GM12878 (cell line): ENCODE measurements at places on chromosomes 1 and 21. TPM values are rescaled to one million over a fixed set of nuclear protein-coding genes. Genes with fewer than 3 reads are reported as not detected.

- 0 out of 2 replicates have a peak, but pooled peaks cover 3% of the 10 kb centered on the region for H3K4me1 ChIP-seq
- H3K4me3 ChIP-seq = peak overlapping the region; percentile 85
- DNase-seq = no peak
- no peak overlapping the region for H3K27ac ChIP-seq
- no peaks in the 10 kb centered on the region for H3K36me3 ChIP-seq
Observed at GRCh38 chr1:31155216-31155806, 84.4 kb downstream of the NKAIN1 start.

- no peaks in the 10 kb centered on the region for H3K4me1 ChIP-seq
- no peaks in the 10 kb centered on the region for H3K36me3 ChIP-seq
- H3K27me3 ChIP-seq = no peaks in the 10 kb centered on the region
- no peak for DNase-seq
Observed at GRCh38 chr21:18026359-18026758, 207.2 kb upstream of the C21orf91 start.

- no peaks in the 10 kb centered on the region for H3K4me1 ChIP-seq
- no peaks in the 10 kb centered on the region for H3K36me3 ChIP-seq
- no peak overlapping the region for H3K27ac ChIP-seq
Observed at GRCh38 chr1:226512076-226512728, 36.4 kb upstream of the STUM start.

DNA sequence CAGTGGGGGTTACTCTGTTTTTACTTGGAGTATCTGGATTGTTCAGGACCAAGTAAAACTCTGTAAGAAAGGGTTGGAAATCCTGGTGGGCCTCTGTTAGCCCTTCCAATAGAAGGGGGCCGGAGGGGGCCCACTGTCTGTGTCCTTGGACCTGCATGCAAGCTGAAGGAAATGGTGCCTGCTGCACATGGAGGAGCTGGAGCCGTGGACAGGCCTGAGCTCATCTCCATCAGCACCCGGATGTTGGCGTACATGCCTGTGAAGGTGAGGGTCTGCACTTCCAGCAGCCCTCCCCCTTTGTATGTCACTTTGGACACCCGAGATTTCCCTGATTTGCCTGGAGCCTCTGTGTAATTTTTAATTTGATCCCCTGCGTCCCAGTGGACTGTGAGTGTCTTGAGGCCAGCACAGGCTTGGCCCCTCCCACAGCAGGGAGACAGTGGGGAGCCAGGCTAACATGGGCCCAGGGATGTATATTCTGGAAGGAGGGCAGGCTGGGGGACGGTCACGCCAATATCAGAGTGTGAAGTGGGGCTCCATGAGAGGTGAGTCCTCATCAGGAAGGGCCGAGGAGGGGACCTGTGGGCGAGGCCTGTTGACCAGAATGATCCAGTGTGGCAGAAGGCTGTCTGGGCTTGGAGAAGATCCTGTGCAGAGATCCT is 16.8 kb downstream of the GALNT2 start:
- H3K4me1 ChIP-seq = peaks cover 8% of the 10 kb centered on the region; the same call in 1 of the 2 replicates
- H3K27me3 ChIP-seq = no peaks in the 10 kb centered on the region
- DNase-seq = no peak

DNA sequence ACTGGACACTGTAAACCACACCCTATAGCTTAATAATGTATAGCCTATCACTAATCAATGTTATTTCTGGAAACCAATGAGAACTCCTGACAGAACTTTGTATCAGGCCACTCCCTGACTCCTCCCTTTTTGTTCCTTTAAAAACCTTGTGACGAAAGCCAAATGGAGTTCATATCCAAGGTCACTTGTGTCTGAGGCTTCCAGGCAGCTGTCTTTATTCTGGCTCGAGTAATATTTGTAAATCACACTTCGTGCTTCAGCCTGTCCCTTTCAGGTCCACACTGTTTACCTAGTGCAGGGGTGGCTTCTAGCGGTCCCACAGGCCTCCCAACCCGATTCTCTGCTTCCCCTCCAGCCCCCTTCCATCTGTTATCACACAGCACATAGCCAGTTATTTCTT is 16.2 kb upstream of the CAPN9 start:
- no peak overlapping the region for H3K4me3 ChIP-seq
- no peaks in the 10 kb centered on the region for H3K36me3 ChIP-seq
- no peaks in the 10 kb centered on the region for H3K4me1 ChIP-seq
- no peak overlapping the region for H3K27ac ChIP-seq

- H3K4me1 ChIP-seq = no peaks in the 10 kb centered on the region
- H3K27me3 ChIP-seq = no peaks in the 10 kb centered on the region
- no peak overlapping the region for H3K4me3 ChIP-seq
- H3K36me3 ChIP-seq = no peaks in the 10 kb centered on the region
- DNase-seq = no peak
Observed at GRCh38 chr1:68959461-68960030, 462.7 kb upstream of the DEPDC1 start.

- DNase-seq = peak; percentile 54
- peaks cover 6% of the 10 kb centered on the region; the same call in 1 of the 2 replicates for H3K36me3 ChIP-seq
- H3K4me1 ChIP-seq = peaks cover 9% of the 10 kb centered on the region
- H3K4me3 ChIP-seq = no peak overlapping the region
- H3K27ac ChIP-seq = peak overlapping the region; percentile 53
Observed at GRCh38 chr1:246773213-246773641, 49.0 kb downstream of the SCCPDH start.

- no peaks in the 10 kb centered on the region for H3K27me3 ChIP-seq
- H3K4me1 ChIP-seq = no peaks in the 10 kb centered on the region
- no peak overlapping the region for H3K4me3 ChIP-seq
- H3K27ac ChIP-seq = no peak overlapping the region
- H3K36me3 ChIP-seq = no peaks in the 10 kb centered on the region
Observed at GRCh38 chr1:59903141-59903754, 23.3 kb downstream of the CYP2J2 start.

DNA sequence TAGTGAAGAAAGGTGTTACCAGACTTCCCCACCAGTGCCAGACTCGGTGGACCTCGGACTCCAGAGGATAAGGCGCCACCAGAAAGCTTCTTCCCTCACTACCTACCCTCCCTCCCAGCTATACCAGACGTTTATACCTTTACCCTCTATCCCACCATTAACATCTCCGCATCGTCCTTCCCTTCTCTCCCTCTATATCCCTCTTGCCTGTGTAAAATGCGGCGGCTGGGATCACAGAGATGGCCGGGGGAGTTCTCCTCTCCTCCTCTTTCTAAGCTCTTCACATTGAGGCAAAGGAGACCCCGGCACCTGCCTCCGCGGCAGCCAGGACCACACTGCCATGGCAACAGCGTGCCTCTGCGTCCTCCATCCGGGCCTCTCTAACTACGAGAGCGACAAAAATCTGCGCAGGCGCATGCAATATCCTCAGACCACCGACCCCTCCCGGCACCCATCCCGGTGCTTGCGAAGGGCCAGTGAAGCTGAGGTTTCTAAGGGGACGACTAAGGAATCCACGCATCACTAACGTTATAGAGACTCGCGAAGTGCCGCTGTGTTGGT is at the start of gene CCDC181:
Gene CCDC181, minus strand, starts transcription at position 394 of the 561 bp plus-strand sequence. CDS start 2,547 bp downstream, outside the sequence.
- no peak within 1 kb of the TSS for H3K4me3 ChIP-seq
- H3K36me3 ChIP-seq = no peaks in the 10 kb centered on the region
- H3K4me1 ChIP-seq = no peaks in the 10 kb centered on the region
- peaks cover 4% of the 10 kb centered on the region for H3K27me3 ChIP-seq
- H3K27ac ChIP-seq = no peak within 1 kb of the TSS
- DNase-seq = peak; percentile 8

GRCh38 chr1:27590917-27591508 is 12.9 kb downstream of the AHDC1 start:
- DNase-seq = no peak
- no peak overlapping the region for H3K4me3 ChIP-seq
- H3K27ac ChIP-seq = no peak overlapping the region
- peaks cover 6% of the 10 kb centered on the region for H3K4me1 ChIP-seq
- H3K27me3 ChIP-seq = no peaks in the 10 kb centered on the region

DNA sequence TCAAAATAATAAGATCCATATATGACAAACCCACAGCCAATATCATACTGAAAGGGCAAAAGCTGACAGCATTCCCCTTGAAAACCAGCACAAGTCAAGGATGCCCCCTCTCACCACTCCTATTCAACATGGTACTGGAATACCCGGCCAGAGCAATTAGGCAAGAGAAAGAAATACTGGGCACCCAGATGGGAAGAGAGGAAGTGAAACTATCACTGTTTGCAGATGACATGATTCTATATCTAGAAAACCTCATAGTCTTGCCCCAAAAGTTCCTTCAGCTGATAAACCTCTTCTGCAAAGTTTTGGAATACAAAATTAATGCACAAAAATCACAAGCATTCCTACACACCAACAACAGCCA is 442.7 kb downstream of the PTBP2 start:
- no peak overlapping the region for H3K4me3 ChIP-seq
- H3K4me1 ChIP-seq = no peaks in the 10 kb centered on the region; the same call in 1 of the 2 replicates
- no peak overlapping the region for H3K27ac ChIP-seq
- DNase-seq = no peak

GRCh38 chr1:3377166-3377565 is 77.3 kb upstream of the ARHGEF16 start:
- H3K36me3 ChIP-seq = no peaks in the 10 kb centered on the region
- no peak for DNase-seq
- H3K4me3 ChIP-seq = no peak overlapping the region
- H3K27ac ChIP-seq = no peak overlapping the region
- no peaks in the 10 kb centered on the region for H3K27me3 ChIP-seq
- no peaks in the 10 kb centered on the region for H3K4me1 ChIP-seq

- H3K27ac ChIP-seq = no peak overlapping the region
- H3K4me3 ChIP-seq = no peak overlapping the region
- H3K27me3 ChIP-seq = no peaks in the 10 kb centered on the region
Observed at GRCh38 chr1:180363246-180363995, 133.4 kb downstream of the LHX4 start.

DNA sequence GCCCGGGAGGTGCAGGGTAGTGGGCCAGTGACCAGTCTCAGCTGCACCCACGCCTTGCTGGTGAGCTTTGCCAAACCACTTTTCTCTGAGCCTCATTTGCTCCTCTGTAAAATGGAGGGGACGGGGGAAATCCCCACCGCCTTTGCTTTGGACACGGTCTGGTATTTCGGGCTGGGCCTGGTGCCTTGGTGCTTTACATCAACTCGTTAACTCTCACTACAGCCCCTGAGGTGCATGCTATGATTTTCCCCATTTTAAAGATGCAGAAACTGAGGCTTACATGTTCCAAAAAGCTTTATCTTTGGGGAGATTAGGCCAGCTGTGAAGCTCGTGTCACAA is 116.1 kb upstream of the RUNX3 start:
- no peaks in the 10 kb centered on the region for H3K36me3 ChIP-seq
- no peak overlapping the region for H3K4me3 ChIP-seq
- H3K27me3 ChIP-seq = no peaks in the 10 kb centered on the region
- no peak for DNase-seq
- no peak overlapping the region for H3K27ac ChIP-seq

GRCh38 chr1:225859151-225859550 is 23.0 kb downstream of the TMEM63A start:
- H3K36me3 ChIP-seq = peaks cover 9% of the 10 kb centered on the region
- H3K27me3 ChIP-seq = no peaks in the 10 kb centered on the region
- peaks cover 6% of the 10 kb centered on the region for H3K4me1 ChIP-seq
- H3K27ac ChIP-seq = no peak overlapping the region

DNA sequence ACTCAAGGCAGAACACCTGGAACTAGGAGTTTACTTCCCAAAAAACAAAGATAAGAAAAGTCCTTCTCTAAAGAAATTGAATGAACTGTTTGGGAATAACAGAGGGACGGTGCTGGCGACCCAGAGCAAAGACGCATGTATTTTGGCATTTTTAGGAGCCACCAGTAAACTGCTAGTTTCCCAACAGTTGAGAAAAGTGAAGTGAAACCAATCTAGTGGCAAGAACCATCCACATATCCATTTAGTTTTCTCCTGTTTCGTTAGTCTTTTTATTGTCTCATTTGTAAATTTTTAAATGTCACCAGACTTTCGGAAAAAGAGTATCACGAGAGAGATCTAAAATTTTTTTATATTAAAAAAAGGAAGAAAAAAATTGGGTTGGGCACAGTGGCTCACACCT is 30.2 kb downstream of the ODF2L start:
- H3K27ac ChIP-seq = no peak overlapping the region
- H3K4me1 ChIP-seq = no peaks in the 10 kb centered on the region
- no peak for DNase-seq
- no peaks in the 10 kb centered on the region for H3K27me3 ChIP-seq
- no peaks in the 10 kb centered on the region for H3K36me3 ChIP-seq
- H3K4me3 ChIP-seq = no peak overlapping the region

- no peak for DNase-seq
- H3K4me1 ChIP-seq = no peaks in the 10 kb centered on the region
- no peaks in the 10 kb centered on the region for H3K36me3 ChIP-seq
Observed at GRCh38 chr21:41655259-41655658, 111.6 kb downstream of the RIPK4 start.

DNA sequence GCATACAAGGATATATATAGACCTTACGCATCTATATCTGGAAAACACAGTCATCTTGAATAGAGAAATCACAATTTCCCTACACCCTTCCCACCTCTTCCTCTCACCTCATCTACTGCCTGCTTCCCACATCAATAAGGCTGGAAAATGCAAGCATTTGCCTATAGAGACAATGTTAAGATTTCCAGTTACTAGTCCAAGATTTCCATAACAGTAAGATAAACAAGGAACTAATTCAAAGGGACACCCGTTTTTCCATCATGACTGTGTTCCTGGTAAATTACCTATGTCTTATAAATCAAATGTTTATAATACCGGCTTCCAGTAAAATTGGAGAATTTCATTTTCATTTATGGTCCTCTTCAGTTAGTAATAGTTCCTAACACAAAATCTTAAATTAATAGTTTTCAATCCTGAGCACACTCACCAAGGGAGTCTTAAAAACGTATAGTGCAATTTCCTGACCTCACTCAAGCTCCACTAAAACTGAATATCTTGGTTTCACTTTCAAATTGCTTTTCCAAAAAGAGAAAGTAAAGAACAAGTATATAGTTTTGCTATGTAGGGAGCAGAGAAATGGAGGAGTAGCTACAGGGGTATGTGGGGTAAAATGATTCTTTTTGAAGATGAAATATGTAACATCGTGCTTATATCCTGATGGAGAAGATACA is 398.7 kb downstream of the PLPP3 start:
- H3K4me1 ChIP-seq = no peaks in the 10 kb centered on the region; the same call in 1 of the 2 replicates
- H3K27ac ChIP-seq = no peak overlapping the region
- no peak for DNase-seq
- no peaks in the 10 kb centered on the region for H3K36me3 ChIP-seq
- no peaks in the 10 kb centered on the region for H3K27me3 ChIP-seq

GRCh38 chr1:36432616-36433015 is 17.6 kb downstream of the OSCP1 start:
- no peaks in the 10 kb centered on the region for H3K27me3 ChIP-seq
- no peaks in the 10 kb centered on the region for H3K4me1 ChIP-seq
- H3K27ac ChIP-seq = no peak overlapping the region

- no peak overlapping the region for H3K27ac ChIP-seq
- no peak for DNase-seq
- H3K4me3 ChIP-seq = no peak overlapping the region
- no peaks in the 10 kb centered on the region for H3K4me1 ChIP-seq
- no peaks in the 10 kb centered on the region for H3K27me3 ChIP-seq
Observed at GRCh38 chr1:2472109-2472508, 4.0 kb upstream of the PLCH2 start.

OR2T35 gene
- 0.49 and 0.66 TPM in 2 replicates for total RNA-seq

ATP1A2 gene
- total RNA-seq = not detected in 2 replicates

LCE1C gene
- 0.77 and 1.7 TPM in 2 replicates for total RNA-seq

CA6 gene
- total RNA-seq = not detected in 2 replicates

PLA2G5 gene
- not detected in 2 replicates for total RNA-seq

TAL1 gene
- 0.05 TPM in 2 replicates for total RNA-seq

CTSS gene
- total RNA-seq = 49.9 and 50.3 TPM in 2 replicates

MASP2 gene
- not detected in 2 replicates for total RNA-seq

PSEN2 gene
- total RNA-seq = 8.2 and 11.0 TPM in 2 replicates

FAM167B gene
- 0.62 and 0.88 TPM in 2 replicates for total RNA-seq

CNKSR1 gene
- 1.1 TPM in 2 replicates for total RNA-seq

TRIM45 gene
- total RNA-seq = 0.44 and 0.48 TPM in 2 replicates
